ENCODE measurements at places on chromosomes 4 and X.

GRCh38 chrX:154008521-154008920 lies 11.2 kb downstream of the IRAK1 start:
- no peak for DNase-seq

- DNase-seq, result peak; percentile 66
Measured at GRCh38 chr4:22607382-22607781, 85.4 kb upstream of the GBA3 start.

GRCh38 chr4:141132709-141133145 lies 542 bp downstream of the RNF150 start:
- DNase-seq, result peak; percentile 1

DNA sequence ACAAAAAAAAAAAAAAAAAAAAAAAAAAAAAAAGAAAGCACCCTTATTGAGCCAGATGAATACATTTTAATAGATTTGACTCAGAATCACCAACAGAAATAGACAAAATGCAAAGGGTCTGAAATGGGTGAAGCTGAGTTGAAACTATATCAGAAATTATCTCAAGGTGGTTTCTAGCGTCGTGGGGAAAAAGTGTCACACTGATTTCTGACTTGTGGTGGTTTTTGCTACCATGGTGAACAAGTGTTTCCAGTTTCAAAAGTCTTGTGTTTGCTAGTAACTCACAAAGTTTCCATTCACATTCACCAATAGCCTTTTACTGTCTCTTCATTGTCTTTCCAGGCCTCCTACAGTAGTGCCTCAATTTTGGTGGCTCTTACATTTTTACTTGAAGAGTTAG lies 135.5 kb downstream of the ARHGAP24 start:
- DNase-seq, result no peak

DNA sequence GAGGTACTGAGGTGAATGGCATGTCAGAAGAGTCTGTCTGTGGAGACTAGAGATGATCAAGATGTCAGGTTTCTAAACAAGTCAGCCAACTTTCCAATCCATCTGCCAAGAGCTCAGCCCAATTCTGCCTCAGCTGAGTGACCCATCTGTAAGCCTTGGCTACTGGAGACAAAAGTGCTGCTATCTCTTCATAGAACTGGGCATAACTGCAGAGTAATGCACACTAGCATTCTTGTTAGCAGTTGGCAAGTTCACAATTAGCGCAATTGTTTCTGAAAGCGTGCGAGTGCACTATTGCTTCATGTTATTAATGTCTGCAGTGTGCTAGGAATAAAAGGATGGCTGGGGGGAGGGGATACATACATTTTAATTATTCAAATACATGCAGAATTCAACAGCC lies 32.9 kb upstream of the SH3D19 start:
- no peak for DNase-seq

DNA sequence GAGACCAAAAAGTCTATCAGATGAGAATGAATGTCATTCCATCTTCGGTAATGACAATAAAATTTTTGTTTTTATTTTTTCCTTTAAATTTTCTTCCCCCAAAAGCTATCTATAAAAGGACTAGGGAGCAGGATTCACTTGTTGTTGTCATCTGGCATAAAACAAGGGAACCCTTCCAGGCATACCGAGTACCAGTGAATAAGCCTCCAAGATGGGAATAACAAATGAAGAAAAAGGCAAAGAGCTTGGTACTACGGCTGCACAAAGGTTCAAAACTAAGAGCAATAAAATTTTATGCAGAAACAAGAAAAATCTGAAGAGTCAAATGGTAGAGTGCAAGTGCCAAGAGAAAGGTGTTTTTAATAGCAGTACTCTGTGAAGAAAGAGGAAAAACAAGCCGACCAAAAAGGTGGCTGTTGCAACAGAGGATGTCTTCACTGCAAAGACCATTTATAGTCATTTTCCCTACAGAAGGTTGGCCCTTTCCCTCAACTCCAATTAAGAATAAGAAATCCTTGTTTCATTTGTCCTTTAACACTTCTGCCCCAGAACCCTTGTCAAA lies 25.8 kb downstream of the PPP3CA start:
- DNase-seq, result no peak

DNA sequence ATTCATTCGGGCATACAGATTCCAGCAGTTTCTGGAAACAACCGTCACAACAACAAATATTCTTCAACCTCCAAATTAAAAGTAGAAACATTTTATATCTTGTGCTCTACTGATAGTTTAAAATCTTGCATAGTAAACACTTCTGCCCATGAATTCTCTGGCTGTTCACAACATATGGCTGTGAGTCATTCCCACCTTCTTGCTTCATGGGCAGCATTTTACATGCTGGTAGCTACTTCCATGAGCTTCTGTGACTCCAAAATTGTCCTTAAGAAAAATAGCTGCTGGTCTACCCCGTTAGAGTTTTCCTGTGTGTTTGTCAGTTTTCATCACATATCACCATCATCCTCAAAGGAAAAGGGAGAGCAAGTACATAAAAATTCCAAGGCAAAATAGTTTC lies 22.7 kb downstream of the PNPLA4 start:
- DNase-seq, result no peak
